ENCODE measurements at places on chromosomes 4 and X.

- DNase-seq: no peak
Observed at GRCh38 chr4:75726577-75726976, 2.2 kb downstream of the USO1 start.

DNA sequence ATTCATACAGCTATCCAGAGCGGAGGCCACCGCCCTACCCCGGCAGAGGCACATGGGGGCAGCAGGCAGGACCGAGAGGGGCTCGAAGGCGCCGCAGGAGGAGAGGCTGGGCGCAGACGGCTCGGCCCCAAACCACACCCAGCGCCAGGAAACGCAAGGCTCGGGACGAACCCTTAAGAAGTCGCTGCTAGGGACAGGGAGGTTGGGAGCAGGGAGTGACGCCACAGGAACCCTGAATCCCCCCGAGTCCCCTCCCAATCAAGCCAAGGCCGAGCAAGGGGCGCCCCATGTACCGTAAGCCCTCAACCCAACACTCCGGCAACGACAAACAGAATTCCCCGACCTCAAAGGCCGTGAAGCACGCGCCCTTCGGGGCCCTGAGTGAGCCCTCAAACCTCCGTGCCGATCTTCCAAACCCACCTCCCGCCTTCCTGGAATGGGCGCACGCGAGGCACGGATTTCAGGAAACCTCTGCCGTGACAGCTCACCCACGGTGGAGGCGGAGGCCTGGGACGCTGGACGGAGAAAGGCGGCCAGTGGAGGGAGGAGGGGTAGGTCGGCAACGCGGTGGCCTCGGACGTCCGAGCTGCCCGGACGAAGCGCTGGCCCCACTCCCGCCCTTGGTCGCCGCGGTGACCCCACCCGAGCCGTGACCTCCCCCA is 1.8 kb downstream of the ZFYVE28 start:
- DNase-seq: no peak

GRCh38 chrX:41389311-41389888 is 55.4 kb downstream of the DDX3X start:
- no peak for DNase-seq

- no peak for DNase-seq
Observed at GRCh38 chr4:180398564-180398963, 1844.6 kb upstream of the TENM3 start.

DNA sequence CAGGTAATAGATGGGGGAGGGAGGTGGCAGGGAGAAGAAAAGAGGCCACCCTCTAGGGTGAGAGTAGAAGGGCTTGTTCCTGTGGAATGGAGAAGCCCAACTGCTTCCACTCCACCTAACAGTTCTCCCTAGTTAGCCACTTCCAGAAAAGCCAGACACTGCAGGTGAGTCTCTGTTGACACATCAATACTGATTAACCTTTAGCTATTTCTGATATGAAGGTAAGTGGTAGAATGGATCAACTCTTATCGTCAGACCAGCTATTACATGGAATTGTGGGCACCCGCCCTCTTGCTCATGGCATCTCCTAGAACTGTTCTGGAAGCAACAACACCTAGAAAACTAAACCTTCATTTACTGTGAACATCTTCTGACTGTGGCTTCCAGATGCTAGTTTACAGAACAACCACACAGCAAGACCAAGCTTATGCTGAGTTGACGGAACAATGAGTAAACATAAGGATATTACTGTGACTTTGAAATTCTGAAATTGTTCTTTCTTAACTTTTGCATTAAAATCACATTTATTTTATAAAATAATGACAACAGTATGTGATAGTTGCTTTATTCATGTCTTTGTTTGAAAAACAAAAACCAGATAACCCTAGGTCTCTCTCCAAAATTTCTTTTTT is 44.7 kb downstream of the ANXA3 start:
- DNase-seq: no peak

DNA sequence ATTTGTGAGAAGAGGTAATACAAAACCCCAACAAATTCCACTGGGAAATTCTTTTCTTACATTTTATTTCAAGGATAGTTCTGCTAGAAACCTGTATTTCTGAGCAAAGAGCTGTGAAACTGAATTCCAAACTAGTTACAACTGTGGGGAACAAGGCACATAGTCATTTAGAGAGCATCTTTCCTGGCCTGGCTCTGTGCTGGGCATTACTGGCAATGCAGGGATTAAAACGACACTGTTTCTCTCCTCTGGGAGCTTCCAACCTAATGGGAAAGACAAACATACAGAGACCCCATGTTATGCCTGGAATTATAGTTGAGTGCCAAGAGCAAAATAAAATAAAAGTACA is 36.5 kb downstream of the SUPT20HL1 start:
- no peak for DNase-seq

All from HS-27A (cell line).